ENCODE measurements at places on chromosomes 5 and 9.

DNA sequence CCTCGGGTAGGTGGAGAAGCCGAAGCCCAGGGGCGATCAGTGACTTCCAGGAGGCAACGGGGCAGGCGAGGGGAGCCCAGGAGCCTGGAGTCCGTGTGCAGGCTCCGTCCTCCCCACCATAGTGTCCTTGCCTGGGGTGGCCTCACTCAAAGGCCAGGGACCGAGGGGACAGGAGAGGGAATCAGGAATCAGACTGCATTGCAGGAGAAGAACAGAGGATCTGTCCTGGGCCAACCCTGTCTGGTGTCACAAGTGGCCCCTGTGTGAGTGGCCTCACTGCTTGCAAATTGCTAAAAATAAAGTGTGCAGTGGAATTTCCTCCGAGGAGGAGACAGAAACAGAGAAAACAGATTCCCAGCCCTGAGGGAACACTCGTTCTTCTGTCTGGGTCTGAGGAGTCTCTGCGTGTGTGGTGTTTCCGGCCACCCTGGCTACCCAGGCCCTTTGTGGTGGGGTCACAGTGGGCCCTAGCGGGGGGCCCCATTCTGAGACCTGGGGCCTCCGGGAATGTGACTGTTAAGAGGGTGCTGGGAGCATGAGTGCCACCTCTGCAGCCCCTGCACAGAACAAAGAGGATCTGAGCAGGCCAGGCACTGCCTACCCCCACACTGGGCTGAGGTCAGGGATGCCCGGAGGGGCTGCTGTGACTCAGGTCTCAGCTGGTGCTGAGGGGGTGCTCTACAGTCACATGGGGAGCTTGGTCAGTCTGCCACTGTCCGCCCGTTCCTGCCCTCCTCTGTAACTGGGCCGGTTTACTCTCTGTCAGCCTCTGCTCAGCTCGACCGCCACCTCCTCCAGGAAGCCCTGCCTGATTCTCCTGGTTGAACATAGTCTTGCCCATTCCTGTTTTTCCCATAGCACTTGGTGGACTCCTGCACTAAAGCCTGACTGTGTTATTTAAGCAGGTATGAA, 7.4 kb downstream of the TRAF1 start:
- no peak for DNase-seq
- no peaks in the 10 kb centered on the region for H3K27me3 ChIP-seq
- H3K36me3 ChIP-seq, result no peaks in the 10 kb centered on the region
- no peak overlapping the region for H3K27ac ChIP-seq
- H3K4me1 ChIP-seq, result peaks cover 31% of the 10 kb centered on the region

DNA sequence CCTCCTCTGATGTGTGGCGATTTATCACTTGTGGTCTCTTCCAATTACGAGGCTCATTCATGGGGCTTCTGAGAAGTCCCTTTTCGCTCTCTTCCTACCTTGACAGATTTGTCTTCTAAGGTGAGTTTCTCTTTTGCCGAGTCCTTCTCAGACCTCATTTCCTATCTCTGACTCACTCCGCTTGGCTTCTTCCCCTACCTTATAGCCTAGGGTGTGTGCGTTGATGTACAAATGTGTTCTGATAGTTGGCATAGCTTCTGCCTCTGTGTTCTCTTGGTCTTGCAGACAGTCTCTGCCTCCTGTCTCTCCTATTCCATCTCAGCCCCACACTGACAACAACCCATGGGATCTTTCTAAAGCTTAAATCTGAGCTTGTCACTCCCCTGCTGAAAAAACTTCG, 56.9 kb upstream of the SHB start:
- no peak for DNase-seq
- no peak overlapping the region for H3K4me3 ChIP-seq
- peaks cover 11% of the 10 kb centered on the region for H3K4me1 ChIP-seq
- H3K27me3 ChIP-seq, result peaks cover 48% of the 10 kb centered on the region
- no peak overlapping the region for H3K27ac ChIP-seq
- H3K36me3 ChIP-seq, result no peaks in the 10 kb centered on the region

GRCh38 chr5:112647428-112647827, 90.3 kb upstream of the APC start:
- peaks cover 25% of the 10 kb centered on the region for H3K27me3 ChIP-seq
- no peaks in the 10 kb centered on the region for H3K4me1 ChIP-seq
- no peaks in the 10 kb centered on the region for H3K36me3 ChIP-seq
- H3K4me3 ChIP-seq, result no peak overlapping the region

GRCh38 chr5:138035605-138036537, 3.0 kb upstream of the FAM13B start:
- no peak overlapping the region for H3K27ac ChIP-seq
- H3K27me3 ChIP-seq, result no peaks in the 10 kb centered on the region
- no peak overlapping the region for H3K4me3 ChIP-seq
- DNase-seq, result peak; percentile 67
